Ascending aorta (tissue), 2 donors: ENCODE measurements at places on chromosomes 7 and 10.

GRCh38 chr7:42137941-42138340, 99.1 kb downstream of the GLI3 start:
- DNase-seq: no peak

GRCh38 chr10:123639131-123639530, 27.0 kb upstream of the GPR26 start:
- DNase-seq: no peak

GRCh38 chr10:94344522-94345122, 18.1 kb downstream of the NOC3L start:
- DNase-seq: no peak

DNA sequence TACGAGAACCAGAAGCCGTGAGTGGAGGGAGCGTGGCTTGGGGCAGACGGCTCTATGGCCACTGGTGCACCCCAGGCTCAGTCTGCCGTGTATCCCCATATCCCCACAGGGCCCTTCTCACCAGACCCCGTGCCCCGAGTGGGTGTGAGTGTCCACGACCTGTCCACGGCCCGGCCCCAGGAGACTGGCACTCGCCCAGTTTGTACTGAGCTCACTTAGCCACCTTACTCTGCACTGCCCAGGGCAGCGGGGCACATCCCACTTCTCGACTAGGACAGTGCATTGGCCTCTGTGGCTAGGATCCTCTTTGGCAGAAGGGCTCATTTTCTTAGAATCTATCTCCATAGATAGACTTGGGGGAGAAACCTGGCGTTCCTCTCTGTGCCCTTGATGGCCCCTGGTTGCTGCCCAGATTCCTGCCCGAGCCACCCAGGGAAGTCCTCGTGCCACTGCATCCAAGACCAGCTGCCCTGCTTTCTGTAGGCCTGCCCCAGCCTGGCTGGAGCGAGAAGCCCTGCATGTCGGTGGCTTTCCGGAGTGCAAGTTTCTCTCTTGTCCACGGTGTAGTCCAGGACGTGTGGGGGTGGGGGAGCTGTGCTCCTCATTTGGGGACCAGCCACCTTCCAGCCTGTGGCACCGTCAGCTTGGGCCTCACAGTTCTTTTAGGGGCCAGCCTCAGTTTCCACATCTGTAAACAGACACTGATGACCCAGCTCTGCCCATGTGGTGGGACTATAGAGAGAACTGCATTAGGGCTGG, 11.9 kb downstream of the TMEM120A start:
- DNase-seq: no peak

DNA sequence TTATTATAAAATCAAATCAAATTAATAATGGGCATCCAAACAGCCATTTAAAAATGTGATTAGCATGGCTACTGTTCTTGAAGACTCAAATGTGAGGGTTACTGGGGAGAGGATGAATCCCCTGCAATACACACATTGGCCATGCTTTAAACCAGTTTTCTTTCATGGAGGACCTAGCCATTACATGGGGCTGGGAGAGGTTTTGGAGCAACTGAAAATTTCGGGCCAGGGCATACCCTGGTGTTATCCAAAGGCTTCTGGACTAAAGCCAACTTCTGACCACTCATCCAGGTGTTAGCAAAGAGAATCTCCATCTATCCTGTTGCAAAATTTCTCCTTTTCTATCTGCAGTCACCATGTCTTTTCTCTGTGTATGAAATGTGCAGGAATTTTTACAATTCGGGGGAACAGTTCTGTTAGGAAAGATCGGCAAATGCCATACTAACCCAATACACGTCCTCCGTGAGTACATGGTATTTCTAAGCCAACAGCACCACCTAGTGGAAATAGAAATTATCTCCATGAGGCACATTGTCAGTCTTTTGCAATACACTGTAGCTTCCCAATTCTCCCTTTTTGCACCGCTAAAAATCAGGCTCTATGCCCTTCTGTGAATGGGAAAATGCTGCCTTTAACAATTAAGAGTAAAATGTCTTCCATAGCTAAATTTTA, 47.0 kb upstream of the ZNF107 start:
- DNase-seq: no peak

- no peak for DNase-seq
These were observed 4.4 kb downstream of the SMIM30 start for GRCh38 chr7:113113912-113114311.

DNA sequence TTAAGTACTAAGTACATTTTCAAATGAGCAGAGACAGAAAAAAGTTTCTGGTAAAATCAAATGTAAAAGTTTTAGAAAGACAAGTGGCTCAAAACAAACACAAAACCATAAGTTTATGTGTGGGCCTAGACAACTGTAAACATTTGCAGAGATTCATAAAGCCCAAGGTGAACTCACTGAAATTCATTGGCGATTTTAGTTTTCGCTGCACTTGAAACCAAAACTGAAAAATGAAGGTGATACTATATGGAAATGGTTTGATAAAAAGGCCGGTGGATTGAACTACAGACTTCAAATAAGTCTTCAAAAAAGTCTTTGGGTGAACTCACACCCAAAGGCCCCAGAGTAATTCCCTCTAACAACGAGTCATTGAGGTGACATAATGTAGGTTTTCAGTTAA, 1184.9 kb upstream of the C7orf33 start:
- no peak for DNase-seq
